Muscle of leg (tissue), 16 donors: ENCODE measurements at places on chromosomes 2 and 18.

DNA sequence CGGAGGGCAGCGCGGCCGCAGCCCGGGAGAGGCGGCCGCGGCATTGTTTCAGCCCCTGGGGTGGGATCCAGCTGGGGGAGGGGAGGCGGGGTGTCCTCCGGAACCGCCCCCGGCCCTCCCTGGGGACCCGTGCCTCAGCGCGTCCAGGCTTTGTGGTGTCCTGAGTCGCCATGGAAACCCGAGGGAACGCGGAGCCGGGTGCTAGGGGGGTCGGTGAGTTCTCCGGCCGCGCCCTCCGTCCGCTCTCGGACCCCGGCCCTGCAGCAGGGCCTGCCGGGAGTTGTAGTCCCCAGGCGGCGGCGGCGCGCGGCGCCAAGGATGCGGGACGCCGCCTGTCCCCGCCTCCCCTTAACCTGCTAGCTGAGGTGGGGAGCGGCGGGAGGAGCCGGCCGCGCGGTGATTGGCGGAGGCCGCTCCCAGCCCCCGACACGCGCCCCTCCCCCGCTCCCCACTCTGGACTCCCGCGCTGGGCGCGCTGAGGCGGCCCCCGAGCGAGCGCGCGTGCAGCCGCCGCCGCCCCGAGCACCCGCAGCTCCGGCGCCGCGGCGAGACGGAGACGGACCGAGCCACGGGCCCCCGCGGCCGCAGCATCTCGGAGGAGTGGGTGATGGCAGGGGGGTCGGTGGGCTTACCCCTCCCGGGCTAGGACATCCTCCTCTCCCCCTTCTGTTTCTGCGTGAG, at the start of gene DPYSL5:
Gene DPYSL5, plus strand, starts transcription at position 478 of the 681 bp plus-strand sequence. CDS start 50,368 bp downstream, outside the sequence.
- DNase-seq: no peak

DNA sequence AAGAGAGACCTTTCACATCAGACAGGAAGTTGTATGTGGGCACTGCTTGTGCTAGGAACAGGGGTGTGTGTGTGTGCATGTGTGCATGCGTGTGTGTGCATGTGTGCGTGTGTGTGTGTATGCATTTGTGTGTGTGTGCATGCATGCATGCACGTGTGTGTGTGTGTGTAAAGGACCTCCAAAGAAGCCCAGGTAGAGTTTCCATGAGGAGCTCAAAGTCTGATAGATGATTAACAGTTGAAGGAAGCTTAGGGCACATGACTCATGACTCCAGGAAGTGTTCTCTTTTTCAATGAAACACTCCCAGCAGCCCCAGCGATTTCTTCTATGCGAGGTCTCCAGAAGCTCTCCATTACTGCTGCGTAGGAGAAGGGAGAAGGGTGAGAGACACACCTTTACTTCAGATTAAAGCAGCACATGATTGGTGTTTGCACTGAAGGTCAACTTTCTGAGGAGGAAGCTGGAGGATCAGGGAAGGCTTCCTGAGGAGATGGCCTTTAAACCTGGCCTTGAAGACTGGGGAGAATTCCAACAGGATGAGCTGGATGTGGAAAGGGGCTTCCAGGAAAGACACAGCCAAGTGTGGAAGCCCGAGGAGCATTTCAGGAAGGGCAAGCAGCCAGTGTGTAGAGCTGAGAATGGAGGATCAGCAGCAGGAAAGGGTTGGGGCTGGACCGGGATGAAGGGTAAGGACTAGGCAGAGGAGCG, 77.7 kb downstream of the SMAD4 start:
- no peak for DNase-seq

DNA sequence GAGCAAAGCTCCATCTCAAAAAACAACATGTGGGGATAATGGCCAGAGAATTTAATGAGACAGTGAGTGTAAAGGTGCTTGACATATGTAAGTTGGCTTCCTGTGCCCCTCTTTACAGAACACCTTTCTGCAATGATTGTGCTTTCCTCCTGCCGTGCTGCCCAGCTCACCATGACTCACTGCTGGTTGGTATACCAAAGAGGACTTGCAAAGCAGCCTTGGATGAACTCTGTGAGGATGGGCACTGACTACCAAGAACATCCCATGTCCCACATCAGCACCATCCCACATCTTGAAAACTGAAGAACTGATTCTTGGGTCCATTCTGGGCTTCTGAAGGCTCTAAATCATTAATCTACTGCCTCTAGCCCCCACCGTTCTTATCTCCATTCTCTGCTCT, 52.2 kb downstream of the NGEF start:
- no peak for DNase-seq

DNA sequence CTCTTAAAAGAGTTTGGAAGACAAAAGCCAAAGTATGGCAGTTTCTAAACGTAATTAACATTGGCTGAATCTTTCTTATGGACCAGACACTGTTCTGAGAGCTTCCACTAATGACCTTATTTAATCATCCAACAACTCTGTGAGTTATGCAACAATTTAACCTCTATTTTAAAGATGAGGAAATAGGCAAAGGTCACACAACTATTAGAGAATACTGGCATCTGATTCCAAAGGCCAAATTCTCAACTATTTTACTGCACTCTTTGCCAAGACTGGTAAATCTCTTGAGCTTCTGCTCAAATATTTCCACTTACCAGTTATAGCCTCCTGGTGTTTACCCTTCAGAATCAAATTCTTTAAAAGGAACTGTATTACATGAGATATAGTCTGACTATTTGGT, 42.1 kb upstream of the ERMN start:
- DNase-seq: no peak

GRCh38 chr2:26849056-26849999, 1.4 kb downstream of the DPYSL5 start:
- DNase-seq: no peak

- DNase-seq: no peak
These were observed 98.4 kb upstream of the TANK start for GRCh38 chr2:161061786-161062185.

- DNase-seq: peak; percentile 49
These were observed 37.6 kb upstream of the MCM6 start for GRCh38 chr2:135913727-135914365.

GRCh38 chr2:37189452-37190153, 1.1 kb upstream of the SULT6B1 start:
- no peak for DNase-seq

GRCh38 chr2:96202152-96202854, 6.3 kb downstream of the STARD7 start:
- DNase-seq: no peak

- DNase-seq: peak; percentile 60
These were observed 19.1 kb downstream of the COL3A1 start for GRCh38 chr2:188993247-188993646.

DNA sequence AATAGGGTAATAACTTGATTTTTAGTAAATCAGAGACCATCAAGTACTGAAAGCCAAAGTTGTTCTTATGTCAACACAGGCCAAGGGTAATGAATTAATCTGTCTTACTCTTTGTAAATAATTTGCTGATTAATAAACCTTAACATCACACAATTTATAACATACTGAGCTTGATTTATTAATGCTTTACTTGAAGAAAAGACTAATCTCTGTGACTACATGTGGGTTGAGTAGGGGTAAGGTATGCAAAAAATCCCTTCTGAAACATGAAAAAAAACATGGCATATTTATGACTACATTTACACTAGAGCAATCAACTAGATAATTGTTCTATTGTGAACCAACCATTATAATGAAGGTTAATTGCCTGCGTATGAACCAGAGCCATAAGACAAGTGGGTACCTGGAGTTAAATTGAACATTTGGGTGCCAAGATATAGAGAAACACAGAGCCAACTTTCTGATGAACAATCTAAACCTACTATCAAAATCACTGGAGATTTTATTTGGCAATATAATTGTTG, 67.7 kb upstream of the GRB14 start:
- DNase-seq: no peak

GRCh38 chr2:128477891-128478290, 159.2 kb upstream of the HS6ST1 start:
- DNase-seq: no peak

DNA sequence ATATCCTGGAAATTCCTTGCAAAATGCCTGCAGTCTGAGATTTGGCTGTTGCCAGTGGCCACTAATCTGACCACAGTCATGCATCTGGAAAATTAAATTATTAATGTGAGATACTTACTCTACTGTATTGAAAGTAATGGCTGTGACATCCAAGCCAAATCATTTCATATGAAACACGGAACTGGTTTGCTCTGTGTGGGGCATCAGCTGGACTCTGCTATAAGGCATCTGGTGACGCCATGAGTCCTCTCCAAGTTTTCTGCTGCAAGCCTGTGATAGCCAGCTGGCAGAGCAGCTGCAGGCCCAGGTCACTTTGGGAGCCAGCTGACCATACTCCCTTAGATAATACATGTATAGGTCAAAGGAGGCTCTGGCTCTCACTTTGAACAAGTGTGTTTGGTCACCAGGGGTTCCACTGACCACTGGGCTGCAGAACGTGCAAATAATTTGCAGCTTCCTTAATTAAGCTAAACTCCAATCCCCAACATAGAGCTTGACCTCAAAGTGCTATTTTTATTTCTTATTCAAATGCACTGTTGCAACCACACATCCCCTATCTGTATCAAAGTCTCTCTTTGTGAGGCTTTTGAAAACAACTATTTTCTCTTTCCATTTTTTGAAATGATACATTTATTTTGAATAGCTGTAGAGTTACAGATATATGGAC, 152.9 kb downstream of the NCKAP5 start:
- peak; percentile 76 for DNase-seq

DNA sequence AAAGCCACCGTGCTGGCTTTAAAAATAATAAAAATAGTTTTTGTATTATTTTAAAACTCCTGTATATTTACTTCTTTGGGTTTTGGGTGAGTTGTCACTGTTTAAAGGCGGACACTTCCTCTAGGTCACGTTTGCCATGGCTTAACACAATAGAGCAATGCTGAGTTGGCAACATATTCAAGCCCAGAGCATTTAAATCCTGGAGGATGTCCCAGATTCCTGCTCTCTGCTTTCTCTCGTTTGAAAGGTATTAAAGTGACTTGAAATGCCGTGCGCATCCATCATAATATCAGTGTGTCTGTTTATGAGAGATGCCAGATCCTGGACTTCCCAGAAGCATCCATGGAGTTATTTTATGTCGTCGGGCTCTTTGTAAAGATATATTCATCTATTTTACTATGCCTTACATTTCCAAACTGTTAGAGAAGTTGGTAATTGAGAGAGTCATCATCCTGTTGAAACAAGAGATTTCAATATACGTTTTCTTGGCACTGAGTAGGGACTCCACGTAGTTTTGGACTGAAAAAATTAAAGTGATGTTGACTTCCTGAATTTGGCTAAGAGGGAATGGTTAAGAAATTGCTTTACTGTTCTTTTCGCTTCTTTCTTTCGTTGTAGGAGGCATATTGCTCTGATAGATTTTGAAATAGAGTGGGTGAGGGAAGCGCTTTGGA, 150.6 kb downstream of the ZNF236 start:
- peak; percentile 74 for DNase-seq

DNA sequence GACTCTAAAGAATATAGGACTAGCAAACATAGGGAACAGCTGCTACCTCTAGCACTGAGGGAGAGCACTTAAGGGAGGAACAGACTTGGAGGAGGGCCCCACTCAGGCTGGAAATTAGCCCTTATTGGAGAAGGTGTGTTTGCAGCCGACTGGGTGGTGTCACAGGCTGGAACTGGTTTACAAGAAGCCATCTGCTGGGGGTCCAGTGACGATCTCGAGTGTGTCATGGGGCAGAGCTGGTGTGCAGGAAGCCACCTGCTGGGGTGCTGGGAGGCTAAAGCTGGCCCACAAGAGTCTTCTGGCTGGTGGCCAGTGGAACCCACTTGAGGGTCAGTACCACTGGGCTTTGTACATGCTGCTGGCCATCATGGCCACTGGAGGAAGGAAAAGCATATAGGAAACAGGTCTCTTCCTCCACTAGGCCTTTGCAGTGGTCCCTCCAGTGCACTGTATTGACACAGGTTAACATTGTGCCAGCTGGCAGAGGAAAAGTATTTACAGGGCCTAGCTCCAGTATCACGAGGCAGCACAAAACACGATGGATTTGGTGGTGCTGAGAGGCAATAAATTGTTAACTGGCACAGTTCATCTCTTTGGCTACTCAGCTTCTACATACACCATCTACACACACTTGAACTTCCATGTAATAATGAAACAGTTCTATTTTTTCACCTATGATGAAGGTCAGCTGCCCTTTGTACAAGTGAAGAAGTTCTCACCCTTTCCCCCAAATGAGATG, 43.6 kb downstream of the MAP3K20 start:
- peak; percentile 55 for DNase-seq

- DNase-seq: no peak
These were observed 205.1 kb upstream of the FAM98A start for GRCh38 chr2:33804155-33804554.

- DNase-seq: peak; percentile 16
These were observed 7.0 kb upstream of the STRN start for GRCh38 chr2:36973320-36973719.

GRCh38 chr18:62179213-62179612, 7.6 kb downstream of the PIGN start:
- no peak for DNase-seq

- no peak for DNase-seq
These were observed 73.8 kb downstream of the ANKRD44 start for GRCh38 chr2:197236816-197237215.

GRCh38 chr2:151918308-151918707, 90.1 kb upstream of the ARL5A start:
- DNase-seq: peak; percentile 59

- no peak for DNase-seq
These were observed 140.5 kb upstream of the GYPC start for GRCh38 chr2:126515471-126515870.

DNA sequence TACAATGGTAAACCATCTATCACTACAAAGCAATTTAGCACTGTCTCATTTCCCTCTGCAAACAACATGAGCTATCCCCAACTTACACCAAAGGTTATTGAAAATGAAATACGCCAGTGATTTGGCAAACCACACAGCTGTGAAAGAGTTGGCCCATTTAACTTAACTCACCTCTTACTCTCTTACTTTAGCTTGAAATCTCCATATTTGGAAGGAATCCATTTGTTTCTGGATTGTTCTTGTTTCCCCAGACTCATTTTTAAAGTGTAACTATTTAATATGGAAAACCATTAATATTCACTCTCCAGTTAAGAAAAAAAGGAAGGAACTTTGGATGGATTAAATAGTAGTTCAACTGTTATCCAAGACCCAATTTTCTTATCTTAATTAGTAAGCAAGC, 93.7 kb upstream of the TRIB2 start:
- DNase-seq: no peak

DNA sequence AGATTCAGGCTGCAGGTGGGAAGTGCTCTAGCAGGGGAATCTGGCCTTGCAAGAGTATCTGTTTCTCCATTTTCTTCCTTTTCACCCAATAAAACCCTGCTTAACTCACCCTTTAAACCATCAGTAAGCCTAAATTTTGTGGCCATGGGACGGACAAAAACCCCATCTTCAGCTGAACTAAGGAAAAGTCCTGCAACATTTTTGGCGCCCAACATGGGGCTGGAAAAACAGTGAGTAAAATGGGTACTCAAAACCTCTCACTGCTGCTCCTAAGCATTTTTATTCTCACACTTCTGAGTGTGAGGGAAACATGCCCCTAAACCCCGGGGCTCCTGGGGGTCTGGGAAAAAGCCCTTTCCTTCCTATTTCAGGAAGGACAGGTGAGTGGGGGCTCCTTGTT, 414.3 kb downstream of the ZNF804A start:
- no peak for DNase-seq

DNA sequence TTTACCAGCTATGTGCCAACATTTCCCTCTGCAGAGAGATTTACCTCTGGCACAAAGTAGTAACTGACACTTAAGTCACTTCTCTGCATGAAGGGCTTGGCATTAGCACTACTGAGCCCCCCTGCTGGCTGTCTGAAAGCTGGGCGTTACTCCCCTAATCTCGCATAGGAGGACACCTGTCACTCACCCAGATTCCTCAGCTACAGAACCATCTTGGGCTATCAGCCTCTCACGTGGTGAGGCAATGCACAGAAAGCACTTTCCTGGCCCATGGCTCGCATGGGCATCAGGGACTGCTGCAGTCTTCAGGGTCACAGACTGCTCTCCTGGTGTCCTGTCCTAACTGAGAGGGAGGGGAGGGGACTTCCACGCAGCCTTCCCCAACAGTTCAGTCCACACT, 12.0 kb downstream of the SERPINE2 start:
- DNase-seq: no peak
